Aorta (tissue), 5 donors: ENCODE measurements at places on chromosomes 5 and 9.
A peak's percentile ranks its signal among the peaks of the same experiment; 100 is the strongest.

GRCh38 chr5:32711681-32712480, 760 bp downstream of the NPR3 start:
- DNase-seq = peak; percentile 85

GRCh38 chr5:93807846-93808245, 66.4 kb upstream of the POU5F2 start:
- no peak for DNase-seq

GRCh38 chr9:121107029-121107428, 32.3 kb downstream of the CNTRL start:
- no peak for DNase-seq

GRCh38 chr5:139473105-139473504, 2.3 kb downstream of the SMIM33 start:
- DNase-seq = no peak

GRCh38 chr9:36451949-36452348, 51.9 kb upstream of the RNF38 start:
- DNase-seq = no peak

DNA sequence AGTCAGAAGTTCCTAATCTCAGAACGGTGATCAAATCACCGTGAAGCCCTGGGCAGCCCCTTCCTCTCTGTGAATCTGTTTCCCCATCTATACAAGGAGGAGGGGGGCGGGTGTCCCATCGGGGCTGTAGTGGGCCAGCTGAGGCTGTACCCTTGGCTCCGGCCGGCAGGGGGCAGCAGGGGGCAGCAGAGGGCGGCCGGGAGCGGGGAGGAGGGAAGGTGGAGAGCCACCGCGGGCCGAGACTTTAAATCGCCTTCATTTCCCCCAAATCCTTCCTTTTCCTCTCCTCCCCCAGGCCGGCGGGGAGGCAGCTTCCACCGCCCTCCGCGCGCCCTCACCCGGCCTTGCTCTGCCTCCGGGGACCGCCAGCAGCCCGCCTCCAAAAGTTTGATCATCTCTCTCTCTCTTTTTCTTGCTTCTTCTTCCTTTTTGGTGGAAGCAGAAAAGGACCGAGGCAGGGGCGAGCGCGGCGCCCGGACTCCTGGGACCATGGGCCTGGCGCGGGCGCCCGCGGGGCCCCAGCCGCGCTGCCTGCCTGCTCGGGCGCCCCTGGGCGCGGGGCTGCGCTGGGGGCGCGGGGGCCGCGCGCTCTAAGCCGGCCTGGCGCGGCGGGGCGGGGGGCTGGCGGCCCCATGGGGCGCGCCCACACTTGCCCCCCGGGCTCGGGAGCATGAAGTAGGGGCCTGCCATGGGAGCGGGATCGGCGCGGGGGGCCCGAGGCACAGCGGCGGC, at the start of gene COL27A1:
COL27A1 (plus strand) TSS at position 275 of the 732 bp plus-strand sequence; CDS start at position 689, 414 bp downstream.
- DNase-seq = peak; percentile 96
